ENCODE measurements at places on chromosomes 1 and 21. TPM values are rescaled to one million over a fixed set of nuclear protein-coding genes. Genes with fewer than 3 reads are reported as not detected.

DNA sequence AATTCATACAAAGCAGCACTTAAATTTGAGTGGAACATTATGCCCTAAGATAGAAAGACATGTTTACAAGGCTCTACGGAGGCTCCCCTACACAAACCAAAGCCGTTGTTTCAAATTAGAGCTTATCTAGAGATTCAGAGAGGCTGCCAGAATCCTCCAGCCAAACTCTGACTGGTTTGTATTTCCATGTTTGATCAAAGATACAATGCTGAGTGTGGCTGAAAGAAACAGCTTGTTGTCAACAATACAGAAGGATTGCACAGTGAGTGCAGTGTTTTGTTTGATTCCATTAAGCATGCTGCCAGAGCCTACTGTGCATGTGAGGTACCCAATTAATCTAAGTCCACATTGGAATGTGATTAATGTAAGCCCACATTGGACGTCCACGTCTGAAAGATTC is 402.7 kb downstream of the DISC1 start:
- no peak overlapping the region for H3K4me3 ChIP-seq
- H3K27ac ChIP-seq = no peak overlapping the region
- H3K36me3 ChIP-seq = peaks cover 2% of the 10 kb centered on the region
- no peaks in the 10 kb centered on the region for H3K27me3 ChIP-seq
- no peaks in the 10 kb centered on the region for H3K4me1 ChIP-seq
- DNase-seq = no peak

GRCh38 chr1:9201401-9202239 is 33.0 kb upstream of the H6PD start:
- H3K27ac ChIP-seq = no peak overlapping the region
- peaks cover 35% of the 10 kb centered on the region for H3K4me1 ChIP-seq
- H3K36me3 ChIP-seq = no peaks in the 10 kb centered on the region
- peaks cover 82% of the 10 kb centered on the region for H3K27me3 ChIP-seq
- peak overlapping the region; percentile 25 for H3K4me3 ChIP-seq
- peak; percentile 42 for DNase-seq

GRCh38 chr1:12142891-12143630 is 23.7 kb upstream of the TNFRSF1B start:
- H3K27ac ChIP-seq = peak overlapping the region; percentile 76
- peaks cover 58% of the 10 kb centered on the region for H3K4me1 ChIP-seq
- no peaks in the 10 kb centered on the region for H3K36me3 ChIP-seq
- no peak for DNase-seq

- peaks cover 7% of the 10 kb centered on the region for H3K27me3 ChIP-seq
- no peak overlapping the region for H3K4me3 ChIP-seq
- H3K27ac ChIP-seq = no peak overlapping the region
- H3K4me1 ChIP-seq = no peaks in the 10 kb centered on the region
Measured at GRCh38 chr1:204093781-204094180, 20.9 kb downstream of the SOX13 start.

DNA sequence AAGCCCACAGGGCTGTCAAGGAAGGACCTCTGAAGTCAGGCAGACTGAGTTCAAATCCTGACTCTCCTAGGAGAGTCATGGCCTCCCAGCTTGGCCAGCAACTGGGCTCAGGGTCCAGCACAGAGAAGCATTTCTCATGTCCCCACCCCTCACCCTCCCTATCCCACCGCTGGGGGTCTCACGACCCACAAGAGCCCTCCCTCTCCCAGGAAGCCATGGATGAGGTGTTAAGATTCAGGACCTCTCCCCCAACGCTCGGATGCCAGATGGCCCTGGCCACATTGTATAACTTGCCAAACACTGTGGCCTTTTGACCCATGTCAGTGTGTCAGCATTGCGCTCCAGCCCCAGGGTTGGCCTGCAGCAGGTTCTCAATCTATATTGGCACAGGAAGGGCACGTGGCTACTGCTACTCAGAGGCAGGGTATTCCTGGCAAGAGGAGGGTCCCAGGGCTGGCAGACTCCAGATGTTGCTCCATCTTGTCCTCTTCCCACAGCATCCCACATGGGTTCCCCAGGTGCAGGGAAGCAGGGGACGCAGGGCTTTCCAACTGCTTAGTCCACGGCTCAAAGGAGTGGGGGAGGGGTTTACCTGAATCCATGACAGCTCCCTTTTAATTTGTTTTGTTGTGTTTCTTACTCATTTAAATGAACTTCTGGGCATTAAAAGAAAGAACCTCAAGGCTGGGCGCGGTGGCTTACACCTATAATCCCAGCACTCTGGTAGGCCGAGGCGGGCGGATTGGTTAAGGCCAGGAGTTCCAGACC is 10.5 kb downstream of the SLC2A1 start:
- no peaks in the 10 kb centered on the region for H3K27me3 ChIP-seq
- no peak overlapping the region for H3K4me3 ChIP-seq
- H3K27ac ChIP-seq = peak overlapping the region; percentile 60

DNA sequence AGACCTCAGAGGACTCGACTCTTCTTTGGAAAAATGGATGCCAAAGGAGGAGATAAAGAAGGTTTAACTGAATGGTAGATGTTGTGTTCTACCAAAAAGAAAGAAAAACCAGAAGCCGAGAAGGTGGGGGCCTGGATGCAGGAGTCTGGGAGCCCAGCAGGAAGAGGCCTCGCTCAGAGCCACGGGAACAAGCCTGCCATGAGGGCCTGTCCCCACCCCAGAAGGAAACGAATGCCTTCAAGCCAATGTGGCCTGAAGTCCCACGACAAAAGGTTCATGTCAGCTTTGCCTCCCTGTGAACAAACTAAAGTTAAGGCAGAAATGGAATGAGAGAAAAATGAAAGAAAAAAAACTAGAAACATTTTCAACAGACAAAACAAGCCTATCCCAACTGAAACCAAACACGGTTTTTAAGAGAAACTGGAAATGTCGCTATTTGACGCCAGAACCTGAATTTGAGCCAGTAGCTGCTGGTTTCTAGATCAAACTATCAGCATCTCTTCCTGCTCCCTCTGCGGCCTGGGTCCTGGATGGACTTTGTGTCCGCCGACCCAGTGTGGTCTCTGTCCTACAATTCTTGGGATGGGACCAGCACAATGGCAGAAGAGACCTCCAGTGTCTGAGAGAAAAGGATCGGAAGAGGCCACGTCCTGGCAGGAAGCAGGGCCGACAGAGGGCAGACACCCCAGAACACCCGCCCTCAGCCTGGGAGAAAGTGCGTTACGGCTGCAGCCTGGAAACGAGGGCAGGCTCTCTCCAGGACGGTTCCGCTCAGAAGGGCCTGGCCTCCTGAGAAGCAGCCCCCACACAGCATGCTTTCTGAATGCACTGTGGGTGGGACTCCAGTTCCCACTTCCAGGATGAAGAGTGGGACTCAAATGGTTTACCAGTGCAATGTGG is 35.2 kb downstream of the SLC45A1 start:
- H3K4me3 ChIP-seq = no peak overlapping the region
- peaks cover 11% of the 10 kb centered on the region for H3K36me3 ChIP-seq
- H3K27ac ChIP-seq = no peak overlapping the region
- DNase-seq = no peak

DNA sequence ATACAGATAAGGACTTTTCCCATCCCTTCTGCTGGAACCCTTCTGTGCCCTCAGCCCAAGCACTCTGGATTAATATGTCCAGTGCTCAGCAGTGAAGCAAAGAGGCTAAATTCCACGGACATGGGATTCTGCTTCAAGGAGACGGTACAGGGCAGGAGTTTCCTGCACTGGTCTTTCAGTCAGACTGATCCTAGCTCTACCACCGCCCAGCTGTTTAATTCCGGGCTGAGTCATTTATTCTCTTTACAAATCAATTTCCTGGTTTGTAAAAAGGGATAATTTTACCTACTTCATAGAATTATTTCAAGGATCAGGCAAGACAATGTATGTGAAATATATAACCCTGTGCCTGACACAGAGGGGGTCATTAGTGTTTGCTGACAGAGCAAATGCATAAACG is 41.6 kb upstream of the NRDC start:
- no peak overlapping the region for H3K4me3 ChIP-seq
- no peaks in the 10 kb centered on the region for H3K4me1 ChIP-seq
- peaks cover 13% of the 10 kb centered on the region for H3K27me3 ChIP-seq
- no peaks in the 10 kb centered on the region for H3K36me3 ChIP-seq
- no peak overlapping the region for H3K27ac ChIP-seq

GRCh38 chr1:94606471-94606870 is 64.9 kb upstream of the F3 start:
- H3K27me3 ChIP-seq = peaks cover 20% of the 10 kb centered on the region
- H3K27ac ChIP-seq = no peak overlapping the region
- no peak overlapping the region for H3K4me3 ChIP-seq
- peaks cover 18% of the 10 kb centered on the region for H3K4me1 ChIP-seq

GRCh38 chr1:35451125-35451528 is 106.1 kb downstream of the KIAA0319L start:
- peaks cover 26% of the 10 kb centered on the region for H3K36me3 ChIP-seq
- peaks cover 23% of the 10 kb centered on the region for H3K4me1 ChIP-seq
- H3K27ac ChIP-seq = no peak overlapping the region
- no peak overlapping the region for H3K4me3 ChIP-seq
- peak; percentile 84 for DNase-seq
- H3K27me3 ChIP-seq = no peaks in the 10 kb centered on the region

GRCh38 chr1:112247036-112247597 is 148.9 kb upstream of the CTTNBP2NL start:
- H3K36me3 ChIP-seq = no peaks in the 10 kb centered on the region
- no peaks in the 10 kb centered on the region for H3K4me1 ChIP-seq
- H3K27me3 ChIP-seq = no peaks in the 10 kb centered on the region

Gene CD2
- 186 TPM for total RNA-seq

Gene AVPR1B
- total RNA-seq = not detected

Gene ADAM30
- not detected for total RNA-seq

Gene LRRN2
- total RNA-seq = not detected

Gene LCE2B
- total RNA-seq = not detected
